ENCODE measurements at places on chromosomes 3 and 15.

GRCh38 chr3:32154205-32154579 is 47.8 kb downstream of the GPD1L start:
- DNase-seq: no peak

- DNase-seq: peak; percentile 47
These were observed 528 bp downstream of the LPCAT4 start for GRCh38 chr15:34366271-34367065.

DNA sequence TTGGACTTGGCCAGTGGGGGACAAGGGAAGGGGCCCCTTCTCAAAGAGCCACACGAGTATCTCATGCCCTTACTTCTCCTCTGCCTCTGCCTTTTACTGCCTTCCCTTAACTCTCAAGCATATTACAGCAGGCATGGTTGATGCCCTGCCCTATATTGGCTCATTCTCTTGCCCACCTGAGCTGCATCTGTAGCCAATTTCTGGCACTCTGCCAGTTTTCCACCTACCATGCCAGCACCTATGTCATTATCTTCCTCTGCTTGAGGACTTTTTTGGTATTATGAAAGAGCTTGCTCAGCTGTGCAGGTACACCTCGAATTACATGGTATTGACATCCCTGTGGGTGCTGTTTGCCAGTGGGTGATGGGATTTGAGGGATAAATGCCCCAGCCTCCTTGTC is 181.8 kb downstream of the OXSM start:
- no peak for DNase-seq

DNA sequence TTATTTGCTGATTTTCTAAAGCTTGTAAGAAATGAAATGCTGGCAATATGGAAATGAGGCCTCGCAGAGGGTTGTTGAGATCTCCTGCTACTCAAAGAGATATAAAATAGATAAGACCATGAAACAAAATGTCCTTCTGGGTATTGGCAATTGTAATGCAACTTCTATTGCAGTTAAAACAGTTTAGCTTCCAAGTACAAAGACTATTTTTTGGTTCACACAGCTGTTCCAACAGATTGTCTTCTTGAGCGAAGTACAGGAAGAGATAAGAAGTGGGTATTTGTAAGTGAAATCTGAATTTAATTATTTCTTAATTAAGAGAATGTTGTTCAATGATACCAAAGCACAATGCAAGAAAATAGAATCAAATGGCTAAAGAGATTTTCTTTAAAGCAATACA is 801.5 kb upstream of the GBE1 start:
- no peak for DNase-seq

GRCh38 chr3:62154457-62155148 is 218.7 kb downstream of the FEZF2 start:
- DNase-seq: no peak

DNA sequence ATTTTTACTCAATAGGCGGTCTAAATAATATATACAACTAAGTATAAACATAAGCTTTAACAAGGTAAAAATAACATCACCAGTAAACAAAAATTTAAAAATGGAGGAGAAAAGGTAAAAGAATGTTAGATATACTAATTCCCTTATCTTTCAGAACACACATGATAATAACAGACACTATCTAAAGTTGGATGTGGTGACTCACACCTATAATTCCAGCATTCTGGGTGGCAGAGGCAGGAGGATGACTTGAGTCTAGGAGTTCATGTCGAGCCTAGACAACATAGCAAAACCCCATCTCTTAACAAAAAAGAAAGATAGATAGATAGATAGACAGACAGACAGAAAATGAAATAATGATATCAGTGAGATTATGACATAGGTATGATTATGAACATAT is 85.1 kb downstream of the STAG1 start:
- no peak for DNase-seq

DNA sequence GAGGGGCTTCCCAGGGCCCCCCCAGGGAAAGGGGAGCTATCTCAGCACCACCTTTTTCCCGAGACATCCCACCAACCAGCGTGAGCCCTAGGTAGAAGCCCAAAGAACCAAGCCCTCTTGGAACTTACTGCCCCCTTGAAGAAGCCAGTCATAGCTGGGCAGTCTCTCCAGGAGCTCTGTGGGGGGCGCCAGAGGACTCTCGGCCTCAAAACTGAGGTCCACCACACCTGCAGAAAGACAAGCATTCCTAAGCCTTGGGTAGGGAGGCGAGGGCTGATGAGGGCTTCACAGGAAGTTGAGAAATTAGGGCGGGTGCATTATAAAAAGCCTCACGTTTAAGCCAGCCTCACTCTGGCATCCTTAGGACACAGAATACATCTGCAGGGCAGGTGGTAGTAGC is 9.0 kb downstream of the SSUH2 start:
- DNase-seq: no peak

GRCh38 chr3:50630877-50631276 is 13.9 kb downstream of the MAPKAPK3 start:
- DNase-seq: no peak
